ENCODE measurements at places on chromosomes 3 and 15.

GRCh38 chr3:166734734-166735133 lies 645.4 kb downstream of the ZBBX start:
- ATAC-seq = no peak

DNA sequence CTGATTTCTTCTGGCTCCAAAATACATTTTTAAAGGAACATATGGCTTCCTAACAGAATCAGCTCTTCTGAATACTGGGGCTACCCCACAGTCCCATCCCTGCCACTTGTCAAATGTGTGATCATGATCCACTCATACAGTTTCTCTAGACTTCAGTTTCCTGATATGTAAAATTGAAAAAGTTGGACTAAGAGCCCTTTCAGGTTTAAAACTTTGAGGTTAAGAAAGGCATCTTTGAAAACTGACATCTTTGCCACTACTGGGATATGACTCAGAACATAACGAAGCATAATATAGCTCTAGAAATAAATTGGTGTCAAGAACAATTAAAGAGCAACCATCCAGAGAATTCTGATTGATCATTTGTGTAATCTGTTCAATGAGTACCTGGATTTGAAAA lies 248.3 kb downstream of the IL5RA start:
- no peak for ATAC-seq

GRCh38 chr15:96123028-96123400 lies 207.5 kb upstream of the NR2F2 start:
- no peak for ATAC-seq

- no peak for ATAC-seq
Observed at GRCh38 chr15:35630985-35631384, 85.0 kb upstream of the DPH6 start.

DNA sequence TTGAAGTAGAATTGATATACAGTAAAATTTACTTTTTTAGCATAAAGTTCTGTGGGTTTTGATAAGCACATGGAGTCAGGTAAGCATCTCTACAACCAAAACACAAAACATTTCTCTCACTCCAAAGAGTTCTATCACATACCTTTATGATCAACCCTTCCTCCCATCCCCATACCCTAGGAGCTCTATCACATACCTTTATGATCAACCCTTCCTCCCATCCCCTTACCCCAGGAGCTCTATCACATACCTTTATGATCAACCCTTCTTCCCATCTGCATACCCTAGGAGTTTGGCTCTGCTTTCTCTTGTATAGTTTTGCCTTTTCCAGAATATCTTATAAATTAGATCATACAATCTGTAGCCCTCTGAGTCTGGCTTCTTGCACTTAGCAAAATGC lies 315.1 kb downstream of the ROBO2 start:
- no peak for ATAC-seq

DNA sequence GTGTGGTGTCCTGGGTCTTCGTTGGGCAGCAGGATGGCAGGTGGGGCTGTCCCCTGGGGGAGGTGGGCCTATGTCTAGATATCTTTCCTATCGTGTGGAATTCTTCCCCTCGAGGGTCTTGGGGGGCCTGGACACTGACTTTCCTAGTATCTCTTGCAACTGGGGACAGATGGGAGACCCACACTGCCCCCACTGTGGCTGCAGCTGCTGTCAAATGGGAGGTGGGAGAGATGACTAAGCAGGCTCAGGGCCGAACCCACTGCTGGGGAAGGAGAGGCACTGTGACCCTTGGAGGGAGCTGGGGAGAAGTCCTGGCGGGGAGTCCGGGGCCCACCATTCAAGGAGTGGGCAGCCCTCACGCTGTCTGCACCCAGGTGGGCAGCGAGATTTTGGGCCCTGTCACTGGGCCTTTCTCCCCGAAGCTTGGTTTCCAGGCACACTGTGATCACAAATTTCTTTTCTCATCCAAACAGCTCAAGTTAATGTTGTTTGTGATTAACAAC lies 2.9 kb upstream of the FBLN2 start:
- ATAC-seq = no peak

- ATAC-seq = no peak
Observed at GRCh38 chr3:96959901-96960641, 145.7 kb downstream of the EPHA6 start.

DNA sequence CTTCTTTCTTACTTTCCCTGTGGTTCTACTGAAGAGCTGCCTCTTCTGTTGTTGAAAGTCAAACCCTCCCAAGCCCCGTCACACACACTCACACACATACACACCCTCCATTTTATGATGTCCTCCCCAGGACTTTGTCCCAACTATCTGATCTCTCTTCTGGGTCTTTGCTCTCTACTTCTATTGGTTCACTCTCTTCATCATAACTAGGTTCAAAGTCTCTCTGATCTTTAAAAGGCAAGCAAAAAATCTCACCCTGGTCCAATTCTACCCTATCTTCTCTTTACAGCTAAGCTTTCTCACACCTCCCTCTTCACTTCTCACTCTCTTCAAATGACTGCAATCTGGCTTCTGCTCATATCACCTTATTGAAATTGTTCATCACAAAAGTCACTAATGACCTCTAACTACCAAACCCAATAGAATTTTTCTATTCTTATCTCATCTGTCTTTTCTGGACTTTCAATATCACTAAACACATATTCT lies 34.8 kb downstream of the LRRFIP2 start:
- ATAC-seq = no peak

DNA sequence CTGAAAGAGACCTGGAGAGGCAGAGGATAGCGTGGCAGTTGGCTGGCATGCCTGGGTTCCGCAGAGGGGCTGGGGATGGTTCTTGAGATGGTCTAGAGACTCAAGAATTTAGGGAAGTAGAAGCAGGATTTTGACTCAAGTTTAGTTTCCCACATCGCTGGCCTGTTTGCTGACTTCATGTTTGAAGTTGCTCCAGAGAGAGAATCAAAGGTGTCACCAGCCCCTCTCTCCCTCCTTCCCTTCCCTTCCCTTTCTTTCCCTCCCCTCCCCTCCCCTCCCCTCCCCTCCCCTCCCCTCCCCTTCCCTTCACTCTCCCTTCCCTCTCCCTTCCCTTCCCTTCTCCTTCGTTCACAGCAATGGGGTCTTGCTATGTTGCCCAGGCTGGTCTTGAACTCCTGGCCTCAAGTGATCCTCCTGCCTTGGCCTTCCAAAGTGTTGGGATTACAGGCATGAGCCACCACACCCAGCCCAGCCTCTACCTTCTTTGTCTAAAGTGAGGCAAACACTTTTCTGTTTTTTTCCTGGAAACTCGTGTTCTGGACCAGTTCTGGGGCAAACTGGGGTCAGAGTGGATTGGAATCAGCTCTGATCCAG lies 10.2 kb downstream of the CHRD start:
- no peak for ATAC-seq

DNA sequence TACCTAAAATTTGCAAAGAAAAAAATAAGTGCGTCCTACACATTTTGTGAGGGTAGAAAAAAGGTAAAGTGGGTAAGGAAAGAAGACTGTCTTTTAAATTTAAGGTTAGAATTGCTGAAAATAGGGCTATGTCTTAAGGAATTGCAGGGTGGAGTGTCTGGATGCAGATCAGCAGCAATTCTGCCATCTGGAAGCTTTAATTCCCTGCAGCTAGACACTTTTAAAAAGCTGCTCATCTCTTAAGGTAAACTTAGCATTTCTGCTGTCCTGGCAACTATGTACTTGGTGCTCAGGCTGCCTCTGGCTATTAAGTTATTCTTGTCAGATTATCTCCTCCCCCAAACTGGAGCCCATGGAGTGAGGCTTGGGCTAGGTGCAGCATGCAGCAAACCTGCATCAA lies 420.2 kb downstream of the SI start:
- ATAC-seq = no peak

GRCh38 chr3:42547401-42547945 lies 34.3 kb downstream of the SEC22C start:
- peak; percentile 89 for ATAC-seq

- peak; percentile 25 for ATAC-seq
Observed at GRCh38 chr3:112437146-112438022, 61.9 kb downstream of the BTLA start.
